ENCODE measurements at places on chromosomes 11 and 22.

- no peak for DNase-seq
Measured at GRCh38 chr11:101448881-101449442, 134.8 kb downstream of the TRPC6 start.

DNA sequence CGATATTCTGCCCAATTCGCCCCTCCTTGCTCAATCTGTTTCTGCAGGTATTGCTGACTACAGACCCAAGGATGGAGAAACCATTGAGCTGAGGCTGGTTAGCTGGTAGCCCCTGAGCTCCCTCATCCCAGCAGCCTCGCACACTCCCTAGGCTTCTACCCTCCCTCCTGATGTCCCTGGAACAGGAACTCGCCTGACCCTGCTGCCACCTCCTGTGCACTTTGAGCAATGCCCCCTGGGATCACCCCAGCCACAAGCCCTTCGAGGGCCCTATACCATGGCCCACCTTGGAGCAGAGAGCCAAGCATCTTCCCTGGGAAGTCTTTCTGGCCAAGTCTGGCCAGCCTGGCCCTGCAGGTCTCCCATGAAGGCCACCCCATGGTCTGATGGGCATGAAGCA, 9.2 kb upstream of the SLC35E4 start:
- DNase-seq = no peak

GRCh38 chr11:66443602-66444001, 5.0 kb upstream of the MRPL11 start:
- peak; percentile 52 for DNase-seq

GRCh38 chr11:36702330-36703054, 104.5 kb upstream of the RAG2 start:
- peak; percentile 68 for DNase-seq

DNA sequence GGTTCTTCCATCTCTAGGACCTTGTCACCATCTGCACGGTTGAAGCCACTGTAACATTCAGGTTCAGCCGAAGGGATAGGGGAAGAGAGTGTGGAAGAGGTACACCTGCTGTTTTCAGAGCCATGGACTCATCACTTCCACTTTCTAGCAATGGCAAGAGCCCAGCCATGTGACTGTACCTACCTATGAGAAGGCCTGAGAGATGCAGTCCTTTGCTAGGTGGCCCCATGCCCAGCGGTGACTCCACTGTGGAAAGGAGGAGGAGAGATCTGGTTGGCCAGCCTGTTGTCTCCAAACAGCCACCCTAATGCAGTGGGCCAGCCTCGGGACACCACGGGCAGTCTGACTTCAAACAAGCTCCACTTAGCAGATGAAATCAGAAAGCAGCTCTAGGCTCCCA, 16.0 kb downstream of the RASD2 start:
- no peak for DNase-seq

GRCh38 chr11:46235777-46236688, 41.4 kb upstream of the CREB3L1 start:
- peak; percentile 32 for DNase-seq

DNA sequence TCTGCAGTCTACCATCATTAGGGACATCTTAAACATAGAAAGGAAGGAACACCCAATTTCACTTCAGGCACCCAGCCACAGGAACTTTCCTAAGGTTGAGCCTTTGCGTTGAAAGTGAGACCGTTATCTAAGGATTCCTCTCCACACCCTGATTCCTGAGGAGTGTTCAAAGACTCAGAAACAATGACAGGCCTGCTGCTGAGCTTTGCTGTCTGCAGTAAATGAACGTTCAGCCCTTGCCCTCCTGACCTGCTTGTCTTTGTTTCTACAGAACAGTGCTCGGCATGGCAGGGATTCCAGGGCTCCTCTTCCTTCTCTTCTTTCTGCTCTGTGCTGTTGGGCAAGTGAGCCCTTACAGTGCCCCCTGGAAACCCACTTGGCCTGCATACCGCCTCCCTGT, 7.0 kb downstream of the PRSS23 start:
- no peak for DNase-seq

DNA sequence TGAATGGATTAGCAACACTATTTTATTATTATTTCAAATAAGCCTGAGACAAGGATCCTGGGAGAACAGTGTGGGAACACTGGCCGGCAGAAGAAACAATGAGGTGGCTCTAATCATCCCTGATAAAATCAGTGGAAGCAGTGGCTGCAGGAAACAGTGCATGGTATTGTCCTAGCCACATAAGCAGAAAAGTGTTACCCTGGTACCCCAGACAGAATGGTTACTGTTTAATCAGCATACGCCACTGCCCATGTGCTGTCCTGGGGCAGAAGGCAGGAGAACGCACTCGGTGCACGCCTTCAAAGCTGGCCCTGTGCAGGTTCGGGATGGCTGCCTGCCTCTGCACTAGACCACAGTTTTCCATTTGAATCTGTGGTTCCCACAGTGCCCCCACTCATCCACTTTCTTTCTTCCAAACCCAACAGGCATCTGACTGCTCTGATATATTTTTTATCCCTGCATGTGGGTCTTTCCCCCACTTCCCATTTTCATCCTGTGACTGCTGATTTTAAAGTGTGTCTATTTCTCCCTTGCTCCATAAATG, 25.7 kb downstream of the OPCML start:
- no peak for DNase-seq

GRCh38 chr11:100861212-100861611, 174.1 kb downstream of the ARHGAP42 start:
- peak; percentile 64 for DNase-seq

GRCh38 chr11:14029971-14030920, 67.7 kb downstream of the SPON1 start:
- DNase-seq = peak; percentile 92

- peak; percentile 15 for DNase-seq
Measured at GRCh38 chr11:95888439-95888838, 35.5 kb downstream of the MTMR2 start.

- DNase-seq = peak; percentile 32
Measured at GRCh38 chr11:103659743-103660142, 376.7 kb upstream of the DDI1 start.

GRCh38 chr11:124889191-124890091, 8.2 kb downstream of the ROBO4 start:
- DNase-seq = no peak

DNA sequence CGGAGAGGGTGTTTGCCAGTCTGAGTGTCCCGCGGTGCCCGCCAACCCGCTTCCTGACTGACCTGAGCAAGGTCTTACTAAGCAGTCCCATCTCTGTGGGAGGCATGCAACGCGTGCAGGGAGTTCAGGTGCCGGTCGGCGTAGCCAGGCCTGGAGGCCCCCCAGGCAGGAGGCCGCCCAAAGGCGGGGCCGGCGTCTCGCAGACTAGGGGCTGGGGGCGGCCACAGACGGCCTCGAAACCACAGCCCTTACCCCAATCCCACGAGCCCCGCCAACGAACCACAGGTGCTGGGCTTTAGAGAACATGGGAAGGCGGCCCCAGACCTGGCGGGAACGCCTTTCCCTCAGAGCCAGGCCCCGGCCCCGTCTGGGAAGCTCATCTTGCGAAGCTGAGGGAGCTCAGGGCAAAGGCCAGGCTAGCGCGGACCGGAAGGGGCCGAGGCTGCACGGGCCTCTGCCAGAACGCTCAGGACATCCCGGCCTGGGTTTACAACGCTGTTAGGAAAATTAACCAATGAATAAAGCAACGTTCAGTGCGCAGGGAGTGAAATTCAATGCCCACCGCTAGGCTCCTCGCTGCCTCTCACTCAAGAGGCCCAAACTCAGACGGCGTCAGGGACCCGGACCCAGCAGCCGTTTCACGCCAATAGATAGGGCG, 2.1 kb upstream of the MTFP1 start:
- no peak for DNase-seq

DNA sequence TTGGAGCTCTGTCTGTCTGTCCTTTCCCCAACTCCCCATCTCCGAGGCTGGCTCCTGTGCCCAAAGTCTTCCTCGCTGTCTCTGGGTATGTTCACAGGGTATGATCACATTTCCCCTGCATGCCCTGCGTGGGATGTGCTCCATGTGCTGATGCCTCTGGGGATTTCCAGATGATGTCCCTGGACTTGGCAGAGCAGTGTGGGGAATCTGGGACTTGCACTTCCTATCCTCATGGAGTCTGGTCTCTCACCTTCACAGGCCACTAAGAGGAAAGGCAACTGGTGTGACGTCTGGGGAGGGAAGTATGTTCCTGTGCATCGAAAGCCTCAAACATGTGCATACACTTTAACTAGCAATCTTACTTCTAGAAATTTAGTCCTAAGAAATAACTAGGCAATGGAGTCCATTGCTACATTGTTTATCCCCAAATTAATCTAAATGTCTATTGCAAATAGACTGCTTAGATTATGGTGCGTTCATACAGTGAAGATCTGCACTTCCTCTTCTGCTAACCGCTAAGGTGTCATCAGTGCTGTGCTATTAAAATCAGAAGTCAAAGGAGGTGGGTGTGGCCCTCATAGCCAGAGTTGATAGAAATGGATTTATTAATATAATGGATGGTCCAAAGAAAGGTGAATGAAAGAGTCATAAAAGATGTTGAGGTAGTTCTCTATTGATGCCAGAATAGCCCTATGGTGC, 20.8 kb downstream of the TIMP3 start:
- no peak for DNase-seq
